Stimulated activated CD8-positive, alpha-beta memory T cell treated with anti-CD3 and anti-CD28 coated beads, Interleukin-4, amount 100 ng/mL, for 4 hours (primary cell): ENCODE measurements at places on chromosomes 4 and X.
A peak's percentile ranks its signal among the peaks of the same experiment; 100 is the strongest.

DNA sequence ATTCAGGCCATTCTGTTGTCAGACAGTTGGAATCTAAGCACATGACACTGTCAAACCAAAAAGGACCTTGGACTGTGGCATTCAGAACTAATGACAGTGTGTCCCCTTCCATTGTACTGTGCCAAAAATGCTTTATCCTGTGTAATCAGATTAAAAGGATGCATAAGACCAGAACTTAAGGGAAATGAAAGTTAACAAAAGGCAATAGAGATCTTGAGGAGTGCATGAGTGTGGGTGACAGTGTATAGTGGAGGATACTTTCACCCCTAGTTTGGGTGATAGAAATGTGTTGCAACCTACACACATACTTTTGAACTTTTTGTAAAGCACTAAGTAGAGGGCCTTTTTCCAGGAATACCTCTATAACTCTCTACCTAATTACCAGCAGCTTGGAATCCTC is 4.5 kb downstream of the CYSLTR1 start:
- DNase-seq = no peak

DNA sequence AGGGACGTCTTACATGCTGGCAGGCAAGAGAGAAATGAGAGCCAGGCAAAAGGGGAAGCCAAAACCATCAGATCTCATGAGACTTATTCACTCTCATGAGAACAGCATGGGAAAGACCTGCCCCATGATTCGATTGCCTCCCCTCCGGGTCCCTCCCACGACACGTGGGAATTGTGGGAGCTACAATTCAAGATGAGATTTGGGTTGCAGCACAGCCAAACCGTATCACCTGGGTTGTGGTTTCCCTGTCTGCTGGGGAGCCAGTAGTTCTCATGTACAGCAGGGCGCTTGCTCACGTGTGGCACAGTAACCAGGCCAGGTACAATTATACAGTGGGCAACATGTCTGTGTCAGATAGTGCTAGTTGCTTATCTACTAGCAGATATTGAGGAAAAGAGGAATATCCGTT is 11.1 kb upstream of the RS1 start:
- DNase-seq = no peak

DNA sequence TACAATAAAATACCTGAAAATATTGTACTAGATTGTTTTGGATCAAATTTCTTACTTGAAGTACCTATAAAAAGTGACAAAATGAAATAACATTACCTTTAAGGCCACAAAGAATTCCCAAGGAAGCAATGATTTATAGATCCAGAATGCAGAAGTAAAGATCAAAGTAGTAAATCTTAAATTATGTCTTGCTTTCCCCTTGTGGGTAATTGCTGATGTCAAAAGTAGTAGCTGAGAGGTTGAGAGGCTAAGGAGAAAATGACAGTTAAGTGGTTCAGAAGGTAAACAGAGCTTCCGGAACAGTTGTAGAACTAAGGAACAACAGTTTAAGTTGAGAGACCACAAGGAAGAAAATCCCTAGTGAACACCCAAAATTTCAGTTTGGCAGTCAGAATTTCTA is 358.3 kb downstream of the GABRG1 start:
- DNase-seq = no peak

GRCh38 chrX:350148-350533 is 31.5 kb upstream of the GTPBP6 start:
- DNase-seq = no peak

DNA sequence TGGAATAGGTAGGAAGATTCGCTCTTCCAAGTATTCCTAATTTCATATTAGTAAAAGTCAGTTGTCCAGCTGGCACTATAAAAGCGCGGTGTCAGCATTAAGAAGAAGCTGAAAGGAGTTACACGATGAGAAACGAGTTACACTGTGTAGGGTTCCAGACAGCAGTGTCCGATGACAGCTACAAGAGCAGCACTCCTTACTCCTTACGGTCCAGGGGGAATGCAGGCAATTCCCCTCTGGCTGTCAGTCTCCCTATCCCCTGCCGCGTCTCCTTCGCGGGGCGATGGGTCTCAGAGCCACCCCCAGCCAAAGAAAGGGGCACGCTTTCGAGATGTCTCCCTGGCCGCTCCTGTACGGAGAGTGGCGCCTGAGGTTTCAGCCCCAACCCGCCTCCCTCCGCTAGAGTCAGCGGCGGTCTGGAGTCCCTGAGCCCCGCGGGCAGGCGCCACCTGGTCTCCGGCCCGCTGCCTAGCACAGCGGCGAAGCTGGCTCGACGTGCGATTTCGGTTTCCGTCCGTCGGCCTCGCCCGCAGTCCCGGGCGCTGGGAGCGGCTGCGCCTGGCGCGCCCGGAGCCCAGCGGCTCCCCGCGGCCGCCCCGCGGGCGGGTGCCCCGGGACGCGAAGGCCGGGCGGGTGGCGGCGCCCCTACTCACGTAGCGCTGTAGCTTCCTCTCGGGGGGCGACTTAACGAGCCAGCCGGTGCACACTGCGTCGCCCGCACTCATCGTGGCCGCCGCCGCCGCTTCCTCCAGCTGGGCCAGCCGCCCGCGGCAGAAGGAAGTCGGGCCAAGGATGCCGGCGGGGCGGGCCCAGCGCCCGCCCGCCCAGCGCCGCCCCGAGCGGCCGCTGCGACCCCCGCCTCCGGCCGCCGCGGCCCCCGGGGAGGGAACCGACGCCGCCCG is at the start of gene GAB3:
TSS of gene GAB3 (minus strand) at position 777 of the 902 bp plus-strand sequence. CDS start at position 725, 52 bp downstream.
- no peak for DNase-seq

DNA sequence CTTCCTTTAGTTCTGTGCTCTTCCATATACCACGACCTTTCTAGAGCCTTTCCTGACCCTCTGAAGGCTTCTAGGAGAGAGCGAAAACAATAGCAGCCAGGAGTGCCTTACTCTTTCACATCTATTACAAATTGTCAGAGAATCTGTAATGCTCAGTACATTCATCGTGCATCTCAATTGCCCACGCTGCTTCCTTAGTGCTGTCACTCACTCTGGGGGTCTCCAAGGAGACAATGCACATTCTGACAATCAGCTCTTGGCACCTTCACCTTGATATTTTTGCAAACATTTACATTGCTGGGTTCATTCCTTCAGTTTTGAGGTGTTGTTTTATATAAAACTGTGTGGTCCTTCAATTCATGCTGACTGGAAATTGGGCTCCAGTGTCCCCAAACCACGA is 110.1 kb upstream of the GPR101 start:
- no peak for DNase-seq

- DNase-seq = no peak
Observed at GRCh38 chr4:10773656-10774055, 89.1 kb upstream of the CLNK start.

- DNase-seq = no peak
Observed at GRCh38 chrX:129360175-129360574, 163.1 kb downstream of the SMARCA1 start.

GRCh38 chr4:158704274-158704673 is 18.9 kb downstream of the PPID start:
- no peak for DNase-seq

GRCh38 chr4:114093221-114093715 is 113.8 kb upstream of the ARSJ start:
- no peak for DNase-seq

GRCh38 chrX:113980953-113981352 is 602.9 kb upstream of the HTR2C start:
- no peak for DNase-seq

GRCh38 chr4:87255755-87256154 is 35.3 kb upstream of the KLHL8 start:
- DNase-seq = no peak

DNA sequence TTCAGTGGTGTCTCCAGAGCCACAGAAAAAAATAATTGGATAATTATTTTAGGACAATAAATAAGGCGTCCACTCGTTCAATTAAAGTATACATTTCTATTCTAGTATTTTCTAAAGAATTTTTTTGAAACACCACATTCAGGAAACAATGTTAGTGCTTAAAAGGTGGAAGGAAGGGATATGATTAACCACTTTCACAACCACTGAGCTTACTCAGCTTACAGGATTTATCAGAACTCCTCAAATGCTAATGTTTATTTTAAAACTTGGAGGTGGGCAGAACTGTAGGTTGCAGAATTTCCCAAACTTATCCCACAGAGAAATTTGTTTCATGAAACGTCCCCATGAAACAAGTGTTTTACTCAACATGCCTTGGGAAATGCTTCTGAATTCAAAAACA is 54.3 kb upstream of the MAGEB2 start:
- no peak for DNase-seq

- DNase-seq = no peak
Observed at GRCh38 chrX:130100180-130100579, 10.1 kb downstream of the ELF4 start.

DNA sequence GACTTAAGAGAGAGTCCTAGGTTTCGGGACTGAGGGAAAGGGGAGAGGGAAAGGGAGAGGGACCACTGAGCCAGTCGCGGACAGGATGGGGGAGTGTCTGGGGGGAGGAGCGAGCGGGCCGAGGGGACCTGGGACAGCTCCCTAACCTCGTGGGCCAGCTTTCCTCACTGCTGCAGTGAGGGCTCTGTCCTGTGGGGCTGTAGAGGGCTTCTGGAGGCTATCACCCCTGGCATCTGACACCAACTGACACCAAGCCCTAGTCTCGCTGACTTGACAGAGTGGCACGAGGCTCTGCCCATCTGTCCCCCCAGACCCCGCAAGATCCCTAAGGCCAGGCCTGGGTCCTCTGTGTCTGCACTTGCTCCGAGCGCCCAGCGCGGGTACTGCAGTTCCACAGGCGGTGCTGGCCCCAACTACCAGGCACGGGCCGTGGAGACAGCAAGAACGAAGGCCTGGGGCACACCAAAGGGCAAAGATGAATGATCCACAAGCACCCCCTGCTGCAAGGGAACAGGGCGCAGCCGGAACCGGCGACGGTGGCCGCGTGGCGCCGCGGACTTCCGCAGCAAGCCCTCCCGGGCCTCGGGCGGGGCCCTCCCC is 465 bp downstream of the HAUS7 start:
- peak; percentile 12 for DNase-seq

GRCh38 chr4:39227906-39228305 is 45.6 kb downstream of the WDR19 start:
- no peak for DNase-seq

DNA sequence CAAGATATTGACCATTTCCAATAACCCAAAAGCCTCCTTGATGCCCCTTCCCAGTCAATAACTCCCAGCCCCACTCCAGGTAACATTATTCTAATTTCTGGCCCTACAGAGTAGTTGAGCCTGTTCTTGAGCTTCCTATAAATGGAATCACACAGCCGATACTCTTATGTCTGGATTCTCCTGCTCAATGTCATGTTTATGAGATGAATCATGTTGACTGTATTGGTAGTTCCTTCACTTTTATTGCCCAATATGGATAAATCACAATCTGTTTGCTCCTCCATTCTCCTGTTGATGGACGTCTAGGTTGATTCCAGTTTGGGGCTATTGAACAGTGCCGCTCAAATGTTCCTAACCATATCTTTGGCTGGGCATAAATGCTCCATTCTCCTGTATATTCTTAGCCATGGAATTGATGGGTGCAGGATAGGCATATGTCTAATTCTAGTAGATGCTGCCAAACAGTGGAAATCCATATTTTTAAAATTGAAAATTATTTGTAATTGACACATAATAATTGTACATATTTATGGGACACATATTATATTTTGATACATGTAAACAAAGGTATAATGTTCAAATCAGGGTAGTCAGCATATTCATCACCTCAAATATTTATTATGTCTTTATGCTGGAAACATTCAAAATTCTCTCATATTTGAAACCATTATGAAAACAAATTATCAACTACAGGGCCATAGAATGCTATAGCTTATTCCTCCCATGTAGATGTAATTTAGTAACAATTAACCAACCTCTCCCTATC is 40.5 kb upstream of the SLC2A9 start:
- DNase-seq = no peak

DNA sequence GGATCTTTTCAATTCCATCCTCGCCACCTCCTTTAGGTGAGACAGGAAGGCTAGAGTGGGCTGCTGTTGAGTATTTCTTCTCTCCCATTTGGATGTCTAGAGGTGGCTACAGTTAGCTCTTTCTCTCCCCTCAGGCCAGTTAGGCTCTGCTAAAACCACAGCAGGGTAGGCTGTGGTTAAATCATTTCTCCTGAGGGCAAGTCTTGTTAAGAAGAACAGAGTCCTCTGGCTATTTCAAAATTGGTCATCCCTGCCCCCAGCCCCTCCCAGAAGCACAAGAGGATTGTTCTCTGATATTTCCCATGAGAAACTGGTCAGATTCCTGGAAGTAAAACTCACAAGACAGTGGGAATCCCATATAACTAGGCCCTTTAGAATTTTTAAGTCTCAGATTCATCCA is 1359.5 kb downstream of the TECRL start:
- DNase-seq = no peak

GRCh38 chr4:19693936-19694570 is 557.7 kb upstream of the SLIT2 start:
- DNase-seq = no peak

- DNase-seq = no peak
Observed at GRCh38 chr4:112650332-112650731, 13.4 kb downstream of the LARP7 start.

DNA sequence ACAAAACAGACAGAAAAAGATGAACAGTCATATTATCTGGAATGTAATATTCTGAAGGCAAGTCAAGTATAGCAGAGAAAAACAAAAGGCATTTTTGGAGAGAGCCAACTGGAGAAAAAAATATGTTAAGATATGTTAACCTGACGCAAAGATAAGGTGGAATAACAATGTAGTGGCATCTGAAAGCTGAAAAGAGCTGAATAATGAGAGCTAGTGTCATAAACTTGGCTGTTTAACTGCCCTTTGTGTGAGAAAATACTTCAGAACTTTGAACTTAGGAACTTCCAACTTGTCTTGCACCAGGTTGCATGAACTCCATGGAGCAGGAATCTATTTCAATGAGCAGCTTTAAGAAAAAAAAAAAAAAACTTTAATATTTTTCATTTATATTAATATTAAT is 32.9 kb downstream of the RAB33A start:
- DNase-seq = no peak

- DNase-seq = no peak
Observed at GRCh38 chr4:125322366-125322730, 7.6 kb downstream of the FAT4 start.

- no peak for DNase-seq
Observed at GRCh38 chr4:89538886-89539285, 231.3 kb upstream of the GPRIN3 start.

GRCh38 chrX:108307132-108308085 is 130.8 kb downstream of the COL4A6 start:
- no peak for DNase-seq

- no peak for DNase-seq
Observed at GRCh38 chrX:134173541-134174272, 63.3 kb upstream of the CCDC160 start.

DNA sequence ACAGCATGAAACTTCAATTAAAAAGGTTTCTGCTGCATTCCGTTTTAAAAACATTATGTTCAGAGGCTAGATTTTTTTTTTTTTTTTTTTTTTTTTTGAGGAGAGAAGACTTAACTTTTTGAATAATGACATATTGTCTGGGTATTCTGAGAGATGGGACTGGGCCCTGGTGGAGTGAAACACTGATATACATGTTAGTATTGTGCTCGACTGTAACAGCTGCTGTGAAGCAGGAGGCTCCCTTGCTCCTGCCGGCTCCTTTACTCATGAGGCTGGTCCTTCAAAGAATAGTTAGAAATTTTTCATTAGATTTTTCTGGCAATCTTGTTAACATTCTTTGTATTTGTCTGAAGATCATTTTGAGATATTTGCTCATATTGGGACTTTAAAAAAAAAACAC is 73.3 kb downstream of the TMEM131L start:
- no peak for DNase-seq
